ENCODE measurements at places on chromosomes 13 and 19. TPM values are rescaled to one million over a fixed set of nuclear protein-coding genes. Genes with fewer than 3 reads are reported as not detected.

The ADAT3 gene
- 1.2 TPM for total RNA-seq

GRCh38 chr19:53311044-53311443 lies 22.5 kb upstream of the ZNF845 start:
- DNase-seq: no peak

GRCh38 chr13:72255908-72256307 lies 388.9 kb upstream of the DACH1 start:
- no peak for DNase-seq

- DNase-seq: no peak
Measured at GRCh38 chr13:102003848-102004570, 397.8 kb downstream of the FGF14 start.

- DNase-seq: no peak
Measured at GRCh38 chr13:89490661-89491060, 1819.5 kb downstream of the SLITRK5 start.

GRCh38 chr13:105426441-105426840 lies 1109.0 kb downstream of the EFNB2 start:
- no peak for DNase-seq

DNA sequence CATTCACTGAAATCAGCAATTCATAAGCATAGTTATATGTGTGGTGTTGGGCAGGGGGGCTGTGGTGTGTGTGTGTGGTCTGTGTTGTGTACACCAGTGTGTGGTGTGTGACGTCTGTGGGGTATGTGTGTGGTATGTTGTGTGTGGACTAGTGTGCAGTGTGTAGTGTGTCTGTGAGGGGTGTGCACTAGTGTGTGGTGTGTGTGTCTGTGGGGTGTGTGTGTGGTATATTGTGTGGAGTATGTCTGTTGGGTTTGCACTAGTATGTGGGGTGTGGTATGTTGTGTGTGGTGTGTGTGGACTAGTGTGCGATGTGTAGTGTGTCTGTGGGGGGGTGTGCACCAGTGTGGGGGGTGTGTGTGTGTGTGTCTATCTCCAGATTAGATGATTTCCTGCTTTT lies 7.2 kb upstream of the CDC16 start:
- DNase-seq: no peak

The SARS2 gene
- 5.0 TPM for total RNA-seq

The DNAAF3 gene
- 0.31 TPM for total RNA-seq

The NAA16 gene
- total RNA-seq: 56.9 TPM

DNA sequence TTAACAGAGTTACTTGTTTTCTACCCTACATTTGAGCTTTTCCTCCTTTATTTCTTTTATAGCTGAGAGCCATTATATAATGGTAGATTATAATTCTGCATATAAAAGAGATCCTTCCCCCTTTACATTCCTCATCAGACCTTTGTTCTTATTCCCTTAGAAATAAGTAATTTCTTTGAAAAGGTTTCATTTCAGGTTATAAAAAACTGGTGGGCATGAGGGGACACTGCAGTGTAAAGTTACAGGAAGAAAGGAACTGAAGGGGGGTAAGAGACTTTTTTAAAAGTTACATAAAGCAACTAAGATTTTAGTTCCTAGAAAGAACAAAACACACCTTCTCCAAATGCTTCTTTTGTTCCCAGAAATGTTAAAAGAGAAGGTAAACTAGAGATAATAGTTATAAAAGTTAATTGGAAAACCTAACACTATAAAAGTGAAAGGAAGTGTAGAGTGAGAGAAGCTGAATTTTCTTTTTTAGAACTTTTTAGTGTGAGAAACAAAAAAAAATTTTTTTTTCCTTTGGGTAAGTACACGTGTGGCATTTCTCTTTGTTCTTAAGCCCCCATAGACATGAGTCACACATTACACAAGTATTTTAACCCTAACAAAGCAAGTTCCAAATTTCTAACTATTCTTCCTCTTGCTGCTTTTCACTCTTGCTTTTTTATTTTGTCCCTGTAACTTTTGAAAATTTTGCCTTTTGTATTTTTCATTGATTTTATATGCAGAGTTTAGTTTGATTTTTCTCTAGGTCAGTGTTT lies 106.4 kb upstream of the MLNR start:
- DNase-seq: no peak

DNA sequence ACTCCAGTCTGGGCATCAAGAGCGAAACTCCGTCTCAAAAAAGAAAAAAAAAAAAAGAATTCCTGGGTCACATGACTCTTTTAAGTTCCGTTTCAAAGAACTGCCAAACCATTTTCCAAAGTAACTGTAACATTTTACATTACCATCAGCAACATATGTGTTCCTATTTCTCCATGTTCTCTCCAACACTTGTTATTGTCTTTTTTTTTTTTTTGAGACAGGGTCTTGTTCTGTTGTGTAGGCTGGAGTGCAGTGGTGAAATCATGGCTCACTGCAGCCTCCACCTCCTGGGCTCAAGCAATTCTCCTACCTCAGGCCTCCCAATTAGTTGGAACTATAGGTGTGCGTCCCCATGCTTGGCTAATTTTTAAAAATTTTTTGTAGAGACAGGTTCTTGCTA lies 6.5 kb downstream of the LGALS7B start:
- DNase-seq: no peak

The CLDN10 gene
- 2.3 TPM for total RNA-seq

DNA sequence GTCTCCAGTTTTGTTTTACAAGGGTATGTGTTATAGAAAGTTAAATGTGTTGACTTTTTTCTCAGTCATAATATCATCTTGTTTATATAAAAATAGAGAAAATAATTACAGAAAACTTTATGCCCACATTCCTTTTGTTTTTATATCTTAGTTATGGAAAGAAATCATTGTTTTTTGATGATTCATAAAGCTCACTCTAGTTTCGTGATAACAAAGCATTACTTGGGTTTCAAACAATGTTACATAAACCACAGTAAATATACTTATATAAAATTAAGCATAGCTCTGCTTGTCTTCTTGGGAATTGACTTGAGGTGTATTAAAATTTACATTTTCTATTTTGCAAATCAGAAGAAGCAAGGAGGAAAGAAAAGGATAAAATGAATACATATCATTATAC lies 111.8 kb downstream of the SGCG start:
- no peak for DNase-seq

DNA sequence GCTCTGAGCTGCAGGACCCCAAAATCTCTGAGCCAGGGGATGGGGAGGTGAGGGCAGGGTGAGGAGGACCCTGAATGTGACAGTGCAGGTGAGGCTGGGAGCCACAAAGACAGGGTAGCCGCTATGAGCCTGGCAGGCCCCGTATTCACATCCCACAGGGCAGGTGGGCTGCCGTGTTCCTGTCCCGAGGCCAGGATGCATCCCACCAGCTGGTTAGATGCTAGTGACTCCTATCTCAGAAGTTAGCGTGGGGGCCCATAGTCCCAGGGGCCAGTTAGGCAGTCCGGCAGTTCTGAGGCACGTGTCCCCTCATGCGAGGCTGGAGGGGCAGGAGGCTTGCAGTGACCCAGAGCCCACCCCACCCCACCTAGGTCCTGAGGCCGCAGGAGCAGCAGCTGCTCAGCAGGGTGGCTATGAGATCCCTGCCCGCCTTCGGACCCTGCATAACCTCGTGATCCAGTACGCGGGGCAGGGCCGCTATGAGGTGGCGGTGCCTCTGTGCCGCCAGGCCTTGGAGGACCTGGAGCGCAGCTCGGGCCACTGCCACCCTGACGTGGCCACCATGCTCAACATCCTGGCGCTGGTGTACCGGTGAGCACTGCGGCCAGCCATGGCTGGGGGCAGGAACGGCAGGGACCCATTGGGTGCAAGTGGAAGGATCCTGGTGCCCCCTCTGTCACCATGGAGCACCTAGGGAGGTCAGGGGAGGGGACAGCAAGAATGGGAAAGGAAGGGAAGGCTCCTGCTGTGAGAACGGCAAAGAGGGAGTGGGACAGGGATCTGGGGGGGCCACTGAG lies 7.2 kb downstream of the KLC3 start:
- DNase-seq: no peak

DNA sequence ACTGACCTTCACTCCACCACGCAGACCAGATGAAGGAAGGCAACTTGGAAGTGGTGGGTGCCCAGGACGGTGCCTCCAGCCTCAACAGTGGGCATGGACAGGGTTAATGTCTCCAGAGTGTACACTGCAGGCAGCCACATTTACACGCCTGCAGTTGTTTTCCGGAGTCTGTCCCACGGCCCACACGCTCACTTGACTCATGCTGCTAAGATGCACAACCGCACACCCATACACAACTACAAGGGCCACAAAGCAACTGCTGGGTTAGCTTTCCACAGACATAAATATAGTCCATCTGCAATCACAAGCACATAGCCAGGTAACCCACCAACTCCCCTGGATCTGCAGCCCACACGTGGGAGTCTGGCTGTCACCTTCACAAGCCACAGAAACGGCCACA lies 12.6 kb upstream of the AXL start:
- no peak for DNase-seq

DNA sequence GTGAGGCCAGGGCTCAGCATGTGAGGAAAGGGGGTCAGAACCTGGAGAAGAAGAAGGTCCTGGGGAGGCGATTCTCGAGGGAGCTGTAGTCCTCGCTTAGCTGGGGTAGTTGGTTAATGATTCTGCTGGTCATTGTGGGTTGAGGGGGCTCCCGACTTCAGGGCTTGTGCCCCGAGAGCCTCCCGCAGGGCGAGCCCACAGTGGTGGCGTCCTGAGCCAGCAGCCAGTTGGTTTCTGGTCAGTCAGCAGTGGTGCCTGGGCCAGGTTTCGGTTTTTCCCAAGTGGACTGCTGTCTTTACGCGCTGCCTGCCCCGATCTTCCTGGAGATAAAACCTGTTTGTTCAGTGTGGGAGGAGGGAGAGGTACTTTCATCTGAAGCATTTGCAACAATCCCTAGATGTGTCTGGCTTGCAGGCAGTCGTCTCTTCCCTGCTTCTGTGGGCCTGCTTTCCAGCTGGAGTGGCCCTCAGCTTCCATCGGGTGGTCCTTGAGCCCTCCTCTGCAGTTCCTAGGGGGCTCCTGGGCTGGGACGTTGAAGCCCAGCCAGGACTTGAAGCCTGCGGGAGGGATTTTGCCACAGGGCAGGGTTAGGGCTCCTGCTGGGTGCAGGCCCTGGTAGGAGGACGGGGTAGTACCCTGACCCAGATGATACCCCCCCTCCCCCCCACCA lies 3.2 kb downstream of the PTBP1 start:
- DNase-seq: no peak

The LGI4 gene
- 14.2 TPM for total RNA-seq

- DNase-seq: no peak
Measured at GRCh38 chr13:47175172-47175866, 278.5 kb upstream of the HTR2A start.

GRCh38 chr19:18176367-18177310 lies 3.0 kb downstream of the IFI30 start:
- DNase-seq: no peak

GRCh38 chr19:48646001-48646721 lies at the start of gene CA11:
Gene CA11, minus strand, starts transcription at chr19:48646187. Its CDS starts 555 bp downstream, at chr19:48645632.
- peak; percentile 87 for DNase-seq

GRCh38 chr19:46635920-46636761 lies at the start of gene GNG8:
Gene GNG8, minus strand, starts transcription at chr19:46636202. Its CDS starts 1,520 bp downstream, at chr19:46634682.
- DNase-seq: no peak

GRCh38 chr13:51998723-51999509 lies 12.3 kb downstream of the ATP7B start:
- no peak for DNase-seq

- peak; percentile 17 for DNase-seq
Measured at GRCh38 chr13:20901668-20902437, 693 bp downstream of the XPO4 start.

The KLF1 gene
- total RNA-seq: 0.31 TPM

The CYP4F22 gene
- total RNA-seq: not detected

GRCh38 chr19:30046522-30046921 lies 104.5 kb downstream of the URI1 start:
- no peak for DNase-seq

DNA sequence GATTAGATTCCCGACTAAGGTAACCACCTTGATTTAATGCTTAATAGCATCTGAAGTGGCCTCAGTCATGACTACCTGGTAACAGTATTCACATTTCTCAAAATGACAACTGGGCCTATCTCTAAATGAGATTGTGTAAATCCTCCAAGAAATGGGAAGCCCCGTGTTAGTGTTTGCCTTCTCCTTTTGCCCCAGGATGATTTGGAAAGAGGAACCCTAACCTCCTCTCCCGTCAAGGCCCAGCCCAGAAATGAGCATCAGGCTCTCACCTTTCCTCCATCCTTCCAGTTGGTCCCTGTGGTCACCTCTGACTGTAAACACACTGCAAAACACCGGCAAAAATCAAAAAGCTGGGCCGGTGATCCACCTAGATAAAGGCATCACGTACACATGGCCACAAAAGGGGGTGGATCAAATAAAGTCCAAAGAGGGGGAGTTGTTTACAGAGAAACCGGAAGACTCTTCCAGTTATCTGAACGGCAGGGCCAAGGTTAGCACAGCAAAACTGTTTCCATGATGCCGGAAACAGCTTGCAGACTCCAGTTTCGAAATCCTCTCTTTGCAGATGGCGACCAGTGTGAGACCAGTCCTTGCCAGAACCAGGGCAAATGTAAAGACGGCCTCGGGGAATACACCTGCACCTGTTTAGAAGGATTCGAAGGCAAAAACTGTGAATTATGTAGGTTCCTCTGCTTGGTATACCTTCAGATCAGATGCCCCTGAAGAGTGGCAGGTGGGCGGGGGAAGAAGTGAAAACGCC lies 16.4 kb downstream of the F10 start:
- DNase-seq: no peak

The KCNJ14 gene
- 0.47 TPM for total RNA-seq
